PC-9 (cell line): ENCODE measurements at places on chromosomes 13 and 19. TPM values are rescaled to one million over a fixed set of nuclear protein-coding genes. Genes with fewer than 3 reads are reported as not detected.

The ZSCAN22 gene
- 0.08 TPM in 1 of 2 replicates, not detected in the other for total RNA-seq

The ZBTB32 gene
- total RNA-seq = not detected in 2 replicates

GRCh38 chr13:29481603-29482002 is 113.9 kb downstream of the SLC7A1 start:
- DNase-seq = no peak

DNA sequence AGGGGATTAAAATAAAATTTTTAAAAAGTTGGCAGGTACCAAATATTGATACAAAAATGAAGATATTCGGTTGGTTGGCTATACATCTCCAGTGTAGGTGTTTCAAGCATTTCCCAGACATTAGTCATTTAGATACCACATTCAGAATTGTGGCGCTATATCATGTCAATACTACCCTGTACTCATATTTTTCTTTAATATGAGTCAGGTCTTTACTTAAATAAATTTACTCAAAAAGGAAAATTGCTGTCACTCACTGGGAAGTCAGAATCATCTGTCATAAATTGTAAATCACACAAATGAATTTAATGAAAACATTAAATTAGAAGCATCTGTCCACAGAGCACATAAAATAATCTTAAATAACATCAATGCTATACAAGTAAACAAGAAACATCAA is 134.2 kb downstream of the TSHZ3 start:
- DNase-seq = no peak

DNA sequence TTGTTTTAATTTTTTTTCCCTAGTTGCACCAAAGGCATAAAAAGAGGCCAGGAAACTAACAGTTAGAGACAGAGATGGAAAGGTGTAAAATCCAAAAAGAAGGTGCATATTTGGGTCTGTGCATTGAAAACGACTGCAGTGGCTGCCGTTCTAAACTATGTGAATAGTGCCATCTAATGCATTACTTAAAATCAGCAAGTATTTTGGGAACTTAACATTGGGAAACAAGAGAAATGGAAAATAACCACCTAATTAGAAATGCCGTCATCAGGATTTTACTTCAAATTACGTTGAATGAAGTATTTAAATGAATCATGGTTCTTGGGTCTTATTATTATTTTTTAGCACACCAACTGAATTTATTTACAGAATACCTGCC is 189.5 kb upstream of the MIR17HG start:
- DNase-seq = no peak

- no peak for DNase-seq
These were observed 1718.7 kb downstream of the EFNB2 start for GRCh38 chr13:104816726-104817125.
